Stimulated activated CD4-positive, alpha-beta T cell treated with anti-CD3 and anti-CD28 coated beads, Interleukin-15, amount 100 ng/mL, for 24 hours (primary cell): ENCODE measurements at places on chromosomes 2 and 18.

DNA sequence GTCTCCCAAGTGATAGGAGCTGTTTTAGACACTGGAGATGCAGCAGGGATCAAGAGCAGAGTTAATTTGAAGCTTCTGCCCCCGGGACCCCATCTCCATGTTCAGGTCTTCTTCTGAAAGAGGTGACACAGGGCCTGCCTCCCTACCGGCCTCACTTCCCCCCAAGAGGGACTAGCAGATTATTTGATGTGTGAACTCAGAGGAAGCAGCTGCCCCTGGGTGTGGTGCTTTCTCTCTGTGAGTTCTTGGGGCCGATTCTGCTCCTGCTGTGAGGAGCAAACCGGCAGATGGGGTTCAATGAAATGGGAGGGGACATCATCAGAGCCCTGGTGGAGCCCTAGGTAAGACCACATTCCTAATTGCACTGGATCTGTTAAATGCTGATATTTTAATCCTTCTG, 193.4 kb downstream of the FBXO15 start:
- DNase-seq: no peak

GRCh38 chr2:107362993-107363392, 463.7 kb upstream of the RGPD4 start:
- no peak for DNase-seq

GRCh38 chr18:23131693-23132319, 3.5 kb upstream of the CABLES1 start:
- DNase-seq: peak; percentile 67

DNA sequence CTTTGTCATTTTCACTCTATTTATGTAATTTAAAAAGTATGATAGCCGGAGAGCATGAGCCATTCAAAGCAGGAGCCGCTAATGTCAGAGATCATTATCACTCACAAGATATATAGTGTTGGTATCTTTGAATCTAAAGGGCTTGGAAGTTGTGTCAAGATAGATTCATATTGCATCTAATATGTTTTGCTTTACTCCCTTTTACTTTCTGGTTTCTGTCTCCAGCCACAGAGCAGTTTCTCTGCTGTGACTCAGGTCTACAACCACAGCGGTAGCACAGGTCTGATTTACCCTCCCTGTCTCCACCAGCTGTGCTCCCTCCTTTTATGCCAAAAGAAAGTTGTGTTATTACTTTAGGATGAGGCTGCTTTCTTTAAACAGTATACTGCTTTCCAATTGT, 424.0 kb downstream of the ARHGAP15 start:
- DNase-seq: peak; percentile 45

GRCh38 chr18:59514203-59514602, 155.1 kb upstream of the LMAN1 start:
- no peak for DNase-seq

DNA sequence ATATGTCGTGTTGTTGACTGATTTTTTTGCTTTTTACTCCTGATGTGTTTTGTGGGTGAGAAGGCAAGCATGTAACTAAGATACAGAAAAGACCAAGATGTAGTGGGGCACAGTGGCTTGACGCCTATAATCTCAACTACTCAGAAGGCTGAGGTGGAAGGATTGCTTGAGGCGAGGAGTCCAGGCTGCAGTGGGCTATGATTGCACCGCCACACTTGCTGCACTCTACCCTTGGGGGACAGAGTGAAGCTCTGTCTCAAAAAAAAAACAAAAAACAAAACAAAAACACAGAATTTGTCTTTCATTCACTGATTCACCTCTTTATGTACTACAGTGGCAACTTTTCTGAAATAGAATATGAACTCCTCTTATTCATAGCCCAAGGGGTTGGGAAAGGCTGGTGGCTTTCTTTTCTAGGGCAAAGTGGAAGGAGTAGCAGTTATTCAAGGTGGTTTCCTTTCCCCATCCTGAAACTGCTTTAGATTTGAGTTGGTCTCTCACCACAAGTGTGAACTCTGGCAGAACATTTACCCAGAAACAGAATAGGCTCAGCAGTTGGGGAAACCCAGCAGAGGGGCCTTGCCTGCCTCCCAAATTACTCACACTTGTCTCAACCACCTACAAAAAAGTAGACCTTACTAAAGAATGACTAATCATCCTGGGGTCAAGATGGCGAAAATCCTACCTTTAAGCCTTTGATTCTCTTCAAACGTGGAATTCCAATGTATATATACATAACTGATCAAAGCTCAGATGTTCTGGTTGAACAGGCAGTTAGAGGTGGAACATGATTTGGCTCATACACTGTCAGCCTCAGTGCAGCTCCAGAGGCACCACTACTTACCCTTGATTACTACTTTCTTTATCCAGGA, 6.5 kb downstream of the TANK start:
- DNase-seq: peak; percentile 75

- no peak for DNase-seq
Measured at GRCh38 chr2:16764487-16764886, 98.9 kb upstream of the CYRIA start.

DNA sequence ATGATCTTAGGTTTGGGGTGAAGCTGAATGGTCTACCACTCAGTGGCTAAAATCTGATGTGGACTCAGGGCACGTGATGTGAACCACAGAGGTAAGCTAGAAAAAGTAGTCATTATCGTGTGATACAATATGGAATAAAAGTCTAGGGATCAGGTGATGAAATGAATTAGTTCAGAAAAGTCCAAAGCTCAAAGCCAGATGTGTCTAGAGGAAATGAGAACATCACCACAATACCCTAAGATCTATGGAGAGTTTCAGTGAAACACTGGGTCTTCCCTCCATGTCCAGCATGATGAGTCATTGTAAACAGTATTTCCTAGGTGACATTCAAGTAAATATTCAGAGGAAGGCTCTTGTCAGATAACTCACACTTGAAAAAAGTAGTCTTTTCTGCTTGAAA, 1257.4 kb upstream of the ZEB2 start:
- DNase-seq: no peak

GRCh38 chr2:8307606-8308180, 374.2 kb upstream of the ID2 start:
- DNase-seq: no peak

DNA sequence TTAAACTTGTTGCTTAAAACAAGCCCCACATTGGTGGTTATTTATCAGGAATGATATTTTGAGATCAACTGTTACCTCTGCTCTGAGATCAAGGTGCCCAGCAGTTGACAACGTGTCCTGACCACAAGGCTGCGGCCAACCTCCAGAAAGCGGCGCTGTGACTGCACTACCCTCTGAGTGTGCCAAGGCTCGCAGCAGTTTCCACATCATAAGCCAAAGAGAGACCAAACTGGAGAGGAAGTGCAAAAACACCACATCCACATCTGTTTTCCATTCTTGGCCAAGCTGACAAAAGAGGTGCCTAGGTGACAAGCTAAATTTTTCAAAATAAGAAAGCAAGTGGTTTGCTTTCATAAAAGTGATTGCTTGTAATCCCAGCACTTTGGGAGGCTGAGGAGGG, 410.8 kb upstream of the POU3F3 start:
- DNase-seq: peak; percentile 11

- DNase-seq: peak; percentile 4
Measured at GRCh38 chr2:221969087-221969829, 329.5 kb downstream of the PAX3 start.

DNA sequence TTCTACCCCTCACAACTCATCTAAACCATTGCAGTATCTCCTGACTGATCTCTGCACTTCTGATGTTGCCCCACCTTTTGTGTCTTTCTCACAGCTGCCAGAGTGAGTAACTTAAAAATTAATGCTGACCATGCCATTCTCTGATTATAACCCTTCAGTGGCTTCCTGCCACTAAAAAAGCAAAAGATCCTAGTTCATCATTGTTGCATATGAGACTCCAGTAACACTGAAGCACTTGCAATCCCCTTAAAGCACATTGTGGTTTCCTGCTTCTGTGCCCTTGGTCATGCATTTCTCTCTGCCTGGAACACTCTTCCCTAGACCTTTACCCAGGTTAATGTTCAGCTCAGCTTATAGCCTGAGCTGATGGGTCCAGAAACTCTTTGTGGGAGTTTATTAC, 95.1 kb upstream of the WDSUB1 start:
- no peak for DNase-seq

- DNase-seq: no peak
Measured at GRCh38 chr2:181218401-181218821, 238.0 kb downstream of the UBE2E3 start.

DNA sequence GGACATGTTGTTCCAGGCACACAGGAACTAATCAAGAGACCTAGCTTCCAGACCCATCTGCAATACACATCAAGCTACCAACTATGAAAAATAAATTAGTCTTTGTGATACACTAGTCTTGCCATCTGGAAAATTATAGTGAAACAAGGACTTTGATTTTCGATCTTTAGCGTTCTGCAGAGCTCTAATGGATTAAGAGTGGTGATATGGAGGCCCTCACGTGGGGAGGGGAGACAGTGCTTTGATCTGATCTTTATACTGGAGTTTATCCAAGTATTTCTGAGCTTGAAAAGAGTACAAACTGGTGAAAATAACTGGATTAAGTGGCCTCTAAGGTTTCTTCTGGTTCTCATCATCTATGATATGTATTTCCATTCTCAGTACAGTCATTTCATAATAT, 273.4 kb upstream of the CDH7 start:
- no peak for DNase-seq

DNA sequence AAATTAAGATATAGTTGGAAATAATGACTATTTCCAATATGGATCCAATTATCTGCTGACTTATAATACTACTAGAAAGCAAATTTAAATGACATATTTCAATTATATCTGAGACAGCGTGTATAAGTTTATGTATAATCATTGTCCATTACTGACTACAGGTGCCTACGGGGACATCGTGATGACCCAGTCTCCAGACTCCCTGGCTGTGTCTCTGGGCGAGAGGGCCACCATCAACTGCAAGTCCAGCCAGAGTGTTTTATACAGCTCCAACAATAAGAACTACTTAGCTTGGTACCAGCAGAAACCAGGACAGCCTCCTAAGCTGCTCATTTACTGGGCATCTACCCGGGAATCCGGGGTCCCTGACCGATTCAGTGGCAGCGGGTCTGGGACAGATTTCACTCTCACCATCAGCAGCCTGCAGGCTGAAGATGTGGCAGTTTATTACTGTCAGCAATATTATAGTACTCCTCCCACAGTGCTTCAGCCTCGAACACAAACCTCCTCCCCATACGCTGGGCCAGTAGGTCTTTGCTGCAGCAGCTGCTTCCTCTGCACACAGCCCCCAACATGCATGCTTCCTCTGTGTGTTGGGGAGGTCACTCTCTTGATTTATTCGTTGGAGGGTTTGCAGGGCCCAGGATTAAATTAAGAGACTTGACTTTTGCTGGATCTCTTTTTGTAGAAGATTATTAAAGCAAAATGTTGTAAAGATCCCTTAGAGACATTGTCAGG, 194.4 kb downstream of the RPIA start:
- no peak for DNase-seq

- no peak for DNase-seq
Measured at GRCh38 chr2:56234241-56234640, 50.5 kb downstream of the CCDC85A start.

GRCh38 chr2:176419591-176420071, 150.4 kb downstream of the MTX2 start:
- no peak for DNase-seq

DNA sequence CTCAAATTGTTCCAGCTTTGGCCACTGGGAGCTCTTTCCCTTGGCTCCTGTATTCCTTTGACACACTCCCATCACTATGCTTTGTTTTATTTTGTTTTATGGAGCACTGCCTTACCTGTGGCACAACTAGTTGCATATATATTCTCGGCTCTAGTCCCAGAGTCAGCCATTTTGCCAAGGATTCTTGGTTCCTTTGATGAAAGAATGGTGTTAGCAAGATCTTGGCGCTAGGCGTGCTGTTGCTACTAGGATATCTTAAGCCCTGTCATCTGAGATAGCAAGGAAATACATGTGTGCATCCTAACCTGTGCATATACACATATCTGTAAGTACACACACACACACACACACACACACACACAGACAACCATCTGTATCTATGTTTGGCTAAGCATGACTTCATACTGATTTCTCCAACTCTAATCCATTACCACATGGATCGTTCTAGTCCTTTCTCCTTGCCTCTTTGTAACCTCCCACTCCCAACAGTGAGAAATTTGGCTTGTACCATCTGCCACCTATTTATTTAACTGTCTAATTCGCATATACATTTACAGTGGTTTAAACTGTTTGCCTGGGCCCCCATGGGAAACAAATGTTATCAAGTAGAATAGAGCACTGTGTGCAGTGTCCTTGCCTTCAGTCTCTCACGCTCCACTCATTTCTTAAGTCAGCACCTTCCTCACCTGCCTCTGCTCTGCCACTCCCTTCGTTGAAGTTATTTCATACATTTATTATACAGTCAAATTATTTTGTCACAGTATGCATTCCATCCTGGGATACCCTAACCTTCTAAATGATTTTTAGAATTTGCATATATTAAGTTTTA, 137.5 kb upstream of the MAP3K20 start:
- DNase-seq: no peak

DNA sequence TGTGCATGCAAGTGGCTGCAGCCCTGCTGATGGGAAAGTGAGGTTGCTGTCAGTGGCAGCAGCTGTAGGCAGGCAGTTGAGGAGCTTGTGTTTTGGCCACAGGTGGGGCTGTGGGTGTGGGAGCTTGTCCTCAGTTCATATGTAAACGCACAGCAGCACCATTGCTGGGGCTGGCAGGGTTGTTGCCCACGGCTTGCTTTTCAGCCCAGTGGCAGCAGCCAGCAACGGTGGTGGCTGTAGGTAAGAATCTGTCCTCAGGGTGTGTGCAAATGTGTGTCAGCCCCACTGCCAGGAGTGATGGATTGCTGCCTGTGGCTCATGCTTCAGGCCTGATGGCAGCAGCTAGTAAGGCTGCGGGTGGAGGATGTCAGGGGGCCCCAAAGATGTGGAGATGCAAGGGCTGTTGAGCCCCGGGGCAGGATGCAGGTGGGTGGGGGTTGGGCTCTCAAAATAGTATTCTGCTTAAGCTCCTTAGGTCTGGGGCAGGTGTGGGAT, 141.3 kb upstream of the THUMPD2 start:
- peak; percentile 12 for DNase-seq

DNA sequence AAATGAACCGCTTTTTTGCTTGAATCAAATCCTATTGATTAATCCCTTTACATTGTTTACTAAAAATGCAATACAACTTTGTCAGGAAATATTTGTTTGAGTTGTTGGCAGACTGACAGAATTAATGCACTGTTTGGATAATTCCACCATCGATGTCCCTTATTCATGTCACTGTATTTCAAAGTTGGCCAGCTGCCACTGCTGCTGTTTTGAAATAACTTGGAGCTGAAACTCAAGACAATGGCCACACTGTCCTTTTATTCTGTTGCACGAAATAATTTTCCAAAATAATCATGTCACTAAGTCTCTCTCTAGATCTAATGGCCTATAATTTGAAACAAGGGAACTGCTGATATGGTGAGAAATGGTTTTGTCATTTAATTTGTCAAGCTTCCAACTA, 55.2 kb upstream of the PAX3 start:
- DNase-seq: no peak
